ENCODE measurements at places on chromosomes 7 and 10.

DNA sequence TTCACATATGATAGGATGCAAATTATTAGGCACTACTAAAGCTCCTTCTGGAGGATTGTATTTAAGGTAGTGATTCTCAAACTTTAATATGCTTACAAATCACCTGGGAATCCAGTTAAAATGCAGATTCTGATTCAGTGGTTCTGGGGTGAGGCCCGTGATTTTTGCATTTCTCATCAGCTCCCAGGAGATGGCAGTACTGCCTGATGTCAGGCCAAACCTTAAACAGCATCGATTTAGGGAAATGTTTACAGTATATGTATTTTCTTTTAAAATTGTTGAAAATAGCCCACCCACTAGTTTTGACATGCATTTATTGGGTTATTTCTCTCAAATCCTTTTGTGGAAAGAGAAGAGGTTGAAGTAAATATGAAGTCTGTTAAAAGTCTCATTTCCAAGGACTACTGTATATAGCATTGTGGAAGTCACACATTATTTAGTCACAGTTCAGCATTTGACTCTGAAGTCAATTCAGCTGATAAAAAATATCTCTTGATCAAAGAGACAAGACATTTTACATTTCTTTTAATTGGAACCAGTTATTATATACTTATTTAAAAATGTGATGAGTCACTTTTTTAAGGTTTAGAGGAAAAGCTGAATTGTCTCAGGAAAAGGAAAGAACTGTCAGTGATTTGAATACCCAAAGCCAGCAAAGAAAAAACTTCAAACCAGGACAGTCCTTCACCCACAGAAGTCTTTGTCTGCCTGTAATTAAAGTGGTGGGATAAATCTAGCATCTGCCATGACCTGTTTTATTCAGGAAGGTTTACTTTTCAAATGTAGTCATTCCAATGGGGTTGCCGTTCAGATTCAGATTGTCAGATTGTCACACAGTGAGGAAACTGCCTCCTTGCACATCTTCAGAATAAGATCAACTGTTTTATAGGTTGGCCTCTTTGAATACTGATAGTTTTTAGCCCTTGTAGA, 21.1 kb upstream of the HBP1 start:
- DNase-seq = peak; percentile 52
- no peak overlapping the region for H3K27ac ChIP-seq
- no peak overlapping the region for H3K4me3 ChIP-seq
- H3K4me1 ChIP-seq = peaks cover 4% of the 10 kb centered on the region
- H3K36me3 ChIP-seq = no peaks in the 10 kb centered on the region
- no peaks in the 10 kb centered on the region for H3K27me3 ChIP-seq

- no peak for DNase-seq
- H3K4me1 ChIP-seq = peaks cover 26% of the 10 kb centered on the region
- H3K27me3 ChIP-seq = no peaks in the 10 kb centered on the region
- no peaks in the 10 kb centered on the region for H3K36me3 ChIP-seq
- H3K27ac ChIP-seq = no peak overlapping the region
- H3K4me3 ChIP-seq = no peak overlapping the region
These were observed 53.1 kb upstream of the OSBPL3 start for GRCh38 chr7:25032774-25033743.

DNA sequence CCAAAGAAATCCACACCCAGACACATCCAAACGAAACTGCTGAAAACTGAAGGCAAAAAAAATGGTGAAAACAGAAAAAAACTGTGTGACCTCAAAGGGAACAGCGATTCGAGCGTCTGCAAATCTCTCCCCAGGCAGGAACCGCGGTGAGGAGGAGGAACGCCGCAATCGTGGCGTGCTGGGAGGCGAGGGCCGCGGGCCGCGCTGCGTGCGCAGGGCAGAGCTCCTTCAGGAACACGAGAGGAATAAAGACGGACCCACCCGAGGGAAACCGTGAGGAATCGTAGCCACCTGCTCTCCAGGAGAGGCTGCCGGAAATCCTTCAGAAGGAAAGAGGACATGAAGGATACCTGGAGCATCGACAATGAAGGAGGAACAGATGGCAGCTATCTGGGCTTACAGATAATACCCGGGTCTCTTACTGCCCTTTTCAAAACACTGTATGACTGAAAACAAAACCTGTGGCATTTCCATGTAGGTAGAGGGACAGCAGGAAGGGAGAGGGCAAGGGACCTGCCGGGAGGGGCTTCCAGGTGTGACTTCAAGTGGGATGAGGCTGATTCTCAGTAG, 266.0 kb downstream of the MAD1L1 start:
- no peak for DNase-seq
- H3K4me1 ChIP-seq = peaks cover 19% of the 10 kb centered on the region
- no peak overlapping the region for H3K4me3 ChIP-seq
- no peaks in the 10 kb centered on the region for H3K27me3 ChIP-seq

DNA sequence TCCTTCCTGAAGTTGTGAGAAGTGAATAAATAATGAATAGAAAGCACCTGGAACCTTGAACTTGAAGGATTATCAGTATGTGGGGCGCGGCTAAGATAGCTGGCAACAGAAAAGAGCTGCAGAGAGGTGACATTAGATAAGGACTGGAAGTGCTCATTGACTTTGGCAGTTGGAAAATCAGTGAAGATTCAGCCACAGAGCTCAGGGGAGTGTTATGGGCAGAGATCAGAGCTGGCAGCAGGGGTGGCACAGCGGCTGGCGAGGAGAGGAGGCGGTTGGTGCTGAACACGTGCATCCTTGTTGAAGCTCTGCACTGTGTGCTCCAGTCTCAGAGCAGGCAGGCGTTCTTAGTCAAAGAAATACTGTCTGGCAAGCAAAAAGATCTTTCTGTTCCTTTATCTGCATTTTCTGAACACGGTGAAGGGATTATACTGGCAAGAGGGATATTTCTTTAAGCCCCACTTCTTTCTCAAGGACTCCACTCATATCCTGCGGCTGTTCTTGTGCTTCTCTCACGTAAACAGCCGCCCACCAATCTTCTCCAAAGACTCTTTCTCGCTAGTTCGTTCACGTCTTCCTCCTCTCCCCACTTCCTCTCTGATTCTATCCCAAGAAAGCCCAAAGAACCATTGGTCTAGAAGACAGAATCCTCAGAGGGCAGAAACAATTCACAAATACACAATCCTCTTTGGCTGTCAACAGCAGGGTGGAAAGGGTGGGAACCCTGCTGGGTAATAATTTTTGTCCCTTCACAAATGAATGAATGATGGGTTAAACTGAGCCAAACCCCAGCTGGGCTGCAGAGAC, 38.6 kb upstream of the ADD3 start:
- peaks cover 2% of the 10 kb centered on the region for H3K4me1 ChIP-seq
- H3K27ac ChIP-seq = no peak overlapping the region
- H3K36me3 ChIP-seq = no peaks in the 10 kb centered on the region
- H3K27me3 ChIP-seq = no peaks in the 10 kb centered on the region
- no peak overlapping the region for H3K4me3 ChIP-seq

- H3K4me3 ChIP-seq = no peak overlapping the region
- H3K36me3 ChIP-seq = no peaks in the 10 kb centered on the region
- no peak for DNase-seq
These were observed 200.3 kb upstream of the PPP2R2D start for GRCh38 chr10:131700506-131700905.

- H3K4me1 ChIP-seq = peaks cover 3% of the 10 kb centered on the region
- peaks cover 16% of the 10 kb centered on the region for H3K27me3 ChIP-seq
- no peak for DNase-seq
- no peak overlapping the region for H3K4me3 ChIP-seq
- H3K36me3 ChIP-seq = no peaks in the 10 kb centered on the region
These were observed 944 bp downstream of the STEAP1B start for GRCh38 chr7:22499044-22499443.

DNA sequence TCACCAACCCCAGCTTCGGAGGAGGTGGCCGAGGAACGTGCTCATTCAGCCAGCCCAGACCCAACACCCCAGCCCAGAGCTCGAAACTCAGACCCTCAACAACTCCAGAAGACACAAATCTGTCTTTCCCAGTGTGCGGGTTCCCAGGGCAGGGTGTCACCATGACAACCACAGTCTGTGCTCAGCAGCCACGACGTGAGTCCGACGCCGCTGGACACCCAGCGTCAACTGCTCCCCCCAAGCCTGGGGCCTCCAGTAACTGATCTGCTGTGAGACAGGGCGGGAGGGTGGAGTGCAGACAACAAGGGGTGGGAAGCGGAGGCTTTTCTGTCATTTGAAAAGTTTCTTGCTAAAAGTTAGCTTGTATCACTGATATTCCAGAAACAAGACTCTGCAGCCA, 167.2 kb downstream of the MAD1L1 start:
- no peak overlapping the region for H3K27ac ChIP-seq
- no peaks in the 10 kb centered on the region for H3K36me3 ChIP-seq
- DNase-seq = no peak
- no peaks in the 10 kb centered on the region for H3K27me3 ChIP-seq
- peaks cover 28% of the 10 kb centered on the region for H3K4me1 ChIP-seq

GRCh38 chr7:1209097-1209496, 23.6 kb upstream of the UNCX start:
- no peak overlapping the region for H3K4me3 ChIP-seq
- H3K36me3 ChIP-seq = no peaks in the 10 kb centered on the region
- no peak overlapping the region for H3K27ac ChIP-seq
- H3K4me1 ChIP-seq = no peaks in the 10 kb centered on the region

- peaks cover 28% of the 10 kb centered on the region for H3K36me3 ChIP-seq
- peak overlapping the region; percentile 40 for H3K27ac ChIP-seq
- H3K4me1 ChIP-seq = peaks cover 41% of the 10 kb centered on the region
- H3K27me3 ChIP-seq = no peaks in the 10 kb centered on the region
These were observed 2.6 kb downstream of the MDH2 start for GRCh38 chr7:76050545-76050944.

- no peak overlapping the region for H3K27ac ChIP-seq
- H3K27me3 ChIP-seq = peaks cover 2% of the 10 kb centered on the region
- H3K4me3 ChIP-seq = no peak overlapping the region
- no peaks in the 10 kb centered on the region for H3K36me3 ChIP-seq
- H3K4me1 ChIP-seq = no peaks in the 10 kb centered on the region
These were observed 256.5 kb downstream of the FRMD4A start for GRCh38 chr10:14074062-14074884.

GRCh38 chr10:79381804-79382221, 34.5 kb downstream of the PPIF start:
- no peak overlapping the region for H3K27ac ChIP-seq
- no peaks in the 10 kb centered on the region for H3K36me3 ChIP-seq
- H3K4me1 ChIP-seq = no peaks in the 10 kb centered on the region

DNA sequence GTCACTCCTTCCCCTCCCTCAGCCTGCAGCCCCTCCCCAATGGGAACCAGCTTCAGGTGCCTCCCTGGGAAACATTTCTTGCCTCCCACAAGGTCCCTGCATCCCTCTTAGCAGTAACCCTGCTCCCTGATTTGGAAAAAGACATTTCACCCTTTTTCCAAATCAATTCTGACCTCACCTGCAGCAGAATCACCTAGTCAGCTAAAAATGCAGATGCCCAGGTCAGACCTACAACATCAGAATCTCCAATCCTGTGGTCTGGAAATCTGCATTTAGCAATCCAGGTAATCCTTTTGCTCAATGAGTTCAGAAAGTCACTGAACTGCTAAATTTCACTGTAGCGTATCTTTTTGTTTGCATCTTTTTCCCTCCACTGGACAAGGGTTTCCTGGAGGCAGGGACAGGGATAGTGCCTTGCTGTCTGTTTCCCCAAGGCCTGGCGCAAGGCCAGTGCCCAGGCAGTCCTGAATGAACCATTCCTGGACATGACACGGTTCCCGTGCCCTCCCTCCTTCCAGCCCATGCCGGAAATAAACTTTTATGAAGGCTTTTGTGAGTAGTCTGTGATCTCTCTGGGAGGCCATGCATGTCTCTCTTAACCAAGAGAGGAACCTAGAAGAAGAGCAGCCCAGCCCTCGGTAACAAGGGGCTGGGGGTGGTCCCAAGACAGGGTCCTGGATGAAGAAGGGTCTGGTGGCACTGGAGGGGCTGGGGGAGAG, 44.0 kb downstream of the COL13A1 start:
- peaks cover 22% of the 10 kb centered on the region for H3K27me3 ChIP-seq
- H3K4me3 ChIP-seq = no peak overlapping the region
- H3K27ac ChIP-seq = no peak overlapping the region
- H3K4me1 ChIP-seq = peaks cover 11% of the 10 kb centered on the region

DNA sequence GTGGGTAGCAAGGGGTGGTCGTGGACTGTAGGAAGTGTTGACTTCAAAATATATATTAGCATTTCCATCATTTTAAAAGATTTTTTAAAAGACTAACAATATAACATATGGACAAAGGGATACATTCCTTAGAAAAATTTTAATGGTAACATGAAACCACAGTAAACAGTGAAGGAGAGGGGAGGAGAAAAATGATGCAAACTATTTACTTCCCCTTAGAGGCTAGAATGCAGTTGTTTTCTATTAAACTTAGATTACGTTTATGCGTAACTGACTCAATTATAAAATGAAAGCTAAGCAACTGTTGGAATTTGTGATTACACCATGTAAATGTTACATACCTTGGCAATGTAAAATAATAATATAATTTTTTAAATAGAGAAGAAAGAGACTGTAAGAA, 41.3 kb downstream of the CALD1 start:
- no peaks in the 10 kb centered on the region for H3K36me3 ChIP-seq
- H3K27me3 ChIP-seq = no peaks in the 10 kb centered on the region
- H3K4me3 ChIP-seq = no peak overlapping the region
- DNase-seq = no peak
- H3K27ac ChIP-seq = no peak overlapping the region

DNA sequence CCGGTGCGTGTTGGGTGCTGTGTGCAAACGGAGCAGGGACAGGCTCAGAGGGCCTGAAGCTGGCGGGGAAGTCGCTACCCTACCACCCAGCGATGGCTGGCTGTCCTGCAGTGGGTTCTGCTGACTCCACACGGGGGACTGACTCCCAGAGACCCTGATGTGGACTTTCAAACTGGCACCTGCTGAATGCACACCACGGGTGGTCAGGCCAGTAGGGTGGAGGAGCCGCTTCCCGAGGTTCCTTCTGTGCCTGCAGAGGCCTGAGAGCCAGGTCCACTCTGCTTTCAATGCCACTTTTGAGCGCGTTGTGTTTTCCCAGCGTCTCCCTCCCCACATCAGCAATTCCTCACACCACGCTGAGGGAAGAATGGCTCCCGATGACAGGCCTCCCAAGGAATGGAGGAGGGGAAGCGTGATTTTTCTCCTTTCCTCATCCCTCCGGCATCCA, 135.3 kb downstream of the ADARB2 start:
- peaks cover 3% of the 10 kb centered on the region for H3K27me3 ChIP-seq
- H3K36me3 ChIP-seq = no peaks in the 10 kb centered on the region
- DNase-seq = no peak
- H3K4me1 ChIP-seq = no peaks in the 10 kb centered on the region
- no peak overlapping the region for H3K27ac ChIP-seq
- H3K4me3 ChIP-seq = no peak overlapping the region

GRCh38 chr7:88387368-88387767, 80.7 kb upstream of the STEAP4 start:
- peaks cover 4% of the 10 kb centered on the region for H3K4me1 ChIP-seq
- H3K36me3 ChIP-seq = no peaks in the 10 kb centered on the region
- no peak overlapping the region for H3K27ac ChIP-seq
- H3K27me3 ChIP-seq = peaks cover 9% of the 10 kb centered on the region
- no peak for DNase-seq
- no peak overlapping the region for H3K4me3 ChIP-seq

Measured in activated naive CD4-positive, alpha-beta T cell treated with anti-CD3 and anti-CD28 coated beads for 36 hours (primary cell).